ENCODE measurements at places on chromosomes 2 and 18.
A peak's percentile ranks its signal among the peaks of the same experiment; 100 is the strongest.

DNA sequence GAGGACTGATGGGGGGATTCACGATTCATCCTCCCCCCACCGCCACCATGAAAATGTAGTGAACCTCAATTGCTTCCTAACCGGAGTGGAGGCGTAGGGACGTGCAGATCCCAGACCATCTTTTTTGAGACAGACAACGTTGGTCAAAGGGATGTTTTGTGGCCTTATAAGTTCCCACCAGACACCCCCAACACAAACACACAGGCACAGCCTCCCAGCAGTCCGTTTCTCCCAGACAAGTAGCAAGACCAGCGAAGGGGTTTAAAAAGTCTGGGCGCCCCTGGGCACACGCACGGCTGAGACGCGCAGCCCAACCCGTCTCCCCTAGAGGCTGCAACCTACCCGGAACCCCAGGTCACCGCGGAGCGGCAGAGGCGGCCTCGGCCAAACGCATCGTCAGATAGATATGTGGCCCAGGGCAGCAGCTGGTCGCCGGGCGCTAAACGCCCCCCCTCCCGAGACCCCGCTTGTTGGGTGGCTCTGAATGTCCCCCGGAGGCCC, 1.3 kb downstream of the GBX2 start:
- no peak for DNase-seq

DNA sequence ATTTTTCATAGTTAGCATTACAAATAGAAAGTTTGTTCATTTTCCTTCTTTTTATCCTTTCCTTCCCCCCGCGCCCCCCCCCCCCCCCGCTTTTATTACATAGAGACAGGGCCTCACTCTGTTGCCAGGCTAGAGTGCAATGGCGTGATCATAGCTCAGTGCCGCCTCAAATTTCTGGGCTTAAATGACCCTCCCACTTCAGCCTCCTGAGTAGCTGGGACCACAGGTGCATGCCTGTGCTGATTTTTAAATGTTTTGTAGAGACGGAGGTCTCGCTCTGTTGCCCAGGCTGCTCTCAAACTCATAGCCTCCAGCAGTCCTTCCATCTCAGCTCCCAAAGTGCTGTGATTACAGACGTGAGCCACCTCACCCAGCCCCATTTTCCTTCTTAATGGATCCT, 91.2 kb upstream of the ALPP start:
- no peak for DNase-seq

- no peak for DNase-seq
Measured at GRCh38 chr2:20868377-20868776, 45.5 kb upstream of the LDAH start.

- no peak for DNase-seq
Measured at GRCh38 chr18:21254576-21254975, 12.5 kb downstream of the GREB1L start.

DNA sequence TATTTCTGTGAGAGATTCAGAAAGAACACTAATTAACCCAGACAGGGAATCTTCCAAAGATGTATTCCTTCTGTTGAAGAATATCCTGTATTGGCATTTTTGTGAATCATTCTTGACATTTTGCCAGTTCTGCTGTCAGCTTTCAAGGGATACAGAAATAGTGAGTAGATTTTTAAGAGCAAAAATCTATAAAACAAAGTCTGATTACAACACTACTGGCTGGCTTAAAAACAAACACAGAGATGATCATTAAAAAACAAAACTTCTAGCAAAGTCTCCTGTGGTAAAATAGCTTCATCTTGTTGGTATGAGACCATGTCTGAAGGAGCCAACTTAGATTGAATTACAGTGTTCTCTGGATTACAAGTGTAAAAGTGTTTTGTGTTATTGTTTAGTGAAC, 866.3 kb upstream of the KLHL29 start:
- no peak for DNase-seq

DNA sequence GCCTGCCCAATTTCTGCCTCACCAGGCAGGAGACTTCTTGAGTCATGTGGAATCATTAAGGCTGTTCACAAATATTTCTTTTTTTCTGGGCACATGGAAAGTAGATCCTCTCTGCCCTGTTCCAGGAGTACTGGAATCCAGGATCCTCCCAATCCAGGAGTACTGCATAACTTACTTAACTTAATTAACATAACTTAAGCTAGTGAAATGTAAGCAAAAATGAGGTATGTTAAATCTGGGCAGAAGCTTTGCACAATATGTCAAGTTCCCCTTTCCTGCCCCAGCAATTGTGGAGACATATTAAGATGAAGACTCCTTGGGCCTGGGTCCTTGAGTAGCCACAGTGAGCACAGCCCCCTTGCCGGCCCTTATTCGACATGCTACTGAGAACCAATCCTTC, 3.2 kb downstream of the CD207 start:
- no peak for DNase-seq

DNA sequence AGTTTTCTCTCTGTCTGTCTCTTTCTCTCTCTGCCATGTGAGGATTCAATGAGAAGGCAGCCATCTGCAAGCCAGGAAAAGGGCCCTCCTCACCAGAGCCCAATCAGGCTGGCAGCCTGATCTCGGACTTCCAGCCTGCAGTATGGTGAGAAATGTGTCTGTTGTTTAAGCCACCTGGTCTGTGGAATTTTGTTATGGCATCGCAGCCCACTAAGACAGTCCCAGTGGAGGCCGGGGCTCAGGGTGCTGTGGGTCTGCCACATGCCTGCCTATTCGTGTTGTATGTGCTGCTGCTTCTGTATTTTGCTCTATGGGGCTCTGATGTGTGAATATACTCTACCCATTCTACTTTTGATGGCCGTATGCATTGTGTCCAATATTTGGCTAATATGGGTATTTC, 139.0 kb upstream of the HS6ST1 start:
- no peak for DNase-seq

GRCh38 chr2:42087857-42088195, 40.0 kb downstream of the PKDCC start:
- DNase-seq, result no peak

GRCh38 chr18:79644006-79644665, 35.5 kb upstream of the CTDP1 start:
- peak; percentile 81 for DNase-seq

DNA sequence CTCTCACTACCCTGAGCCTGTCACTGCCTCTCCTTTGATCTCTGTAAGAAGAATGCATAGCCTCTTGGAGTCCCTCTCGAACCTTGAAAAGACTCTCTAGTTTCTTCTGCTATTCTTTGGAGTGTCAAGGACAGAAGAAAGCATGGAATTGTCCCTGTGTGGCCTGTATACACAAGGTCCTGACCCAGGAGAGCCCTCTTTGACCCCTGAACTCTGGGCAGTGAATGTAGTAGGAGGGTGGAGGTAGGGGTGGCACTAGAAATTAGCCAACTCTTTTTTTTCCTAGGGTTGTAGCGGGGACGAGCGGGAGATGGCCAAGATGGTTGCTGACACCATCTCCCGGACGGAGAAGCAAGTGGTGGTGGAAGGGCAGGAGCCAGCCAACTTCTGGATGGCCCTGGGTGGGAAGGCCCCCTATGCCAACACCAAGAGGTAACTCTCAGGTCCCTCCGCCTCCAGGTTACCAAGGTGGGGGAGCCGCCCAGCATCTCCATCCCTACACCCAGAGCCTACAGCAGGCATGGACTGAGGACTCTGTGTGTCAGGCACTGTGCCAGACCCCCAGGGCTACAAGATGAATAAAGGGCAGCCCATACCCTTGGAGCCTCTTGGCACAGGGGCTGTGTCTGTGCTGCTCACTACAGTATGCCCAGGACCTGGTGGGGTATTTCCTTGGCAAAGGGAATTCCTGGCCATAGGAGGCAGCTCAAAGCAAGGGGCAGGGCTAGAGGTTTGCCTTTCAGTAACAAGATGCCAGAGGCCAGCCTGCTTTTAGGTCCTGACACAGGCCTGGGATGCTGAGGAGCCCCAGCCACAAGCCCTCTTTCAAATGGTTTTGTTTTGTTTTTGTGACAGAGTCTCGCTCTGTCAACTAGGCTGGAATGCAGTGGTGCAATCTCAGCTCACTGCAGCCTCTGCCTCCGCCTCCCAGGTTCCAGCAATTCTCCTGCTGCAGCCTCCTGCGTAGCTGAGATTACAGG, 16.4 kb downstream of the VIL1 start:
- no peak for DNase-seq

DNA sequence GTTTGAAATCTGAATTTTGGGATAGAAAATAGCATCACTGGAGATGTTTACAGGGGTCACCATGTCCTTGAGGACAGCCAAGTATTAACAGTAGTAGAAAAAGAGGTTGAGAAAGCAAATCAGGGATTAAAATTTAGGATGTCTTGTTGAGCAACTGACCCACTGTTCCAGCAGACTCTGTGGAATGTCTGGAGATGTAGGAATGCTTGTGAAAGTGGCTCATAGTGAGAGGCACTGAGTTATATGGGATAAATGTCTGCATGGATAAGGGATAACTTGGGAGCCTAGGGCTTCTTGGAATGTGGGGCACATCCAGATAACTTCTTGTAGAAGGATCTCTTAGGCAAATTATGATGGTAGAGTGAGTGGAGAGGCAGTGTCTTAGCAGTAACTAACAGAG, 495.0 kb downstream of the TMX3 start:
- DNase-seq, result no peak

DNA sequence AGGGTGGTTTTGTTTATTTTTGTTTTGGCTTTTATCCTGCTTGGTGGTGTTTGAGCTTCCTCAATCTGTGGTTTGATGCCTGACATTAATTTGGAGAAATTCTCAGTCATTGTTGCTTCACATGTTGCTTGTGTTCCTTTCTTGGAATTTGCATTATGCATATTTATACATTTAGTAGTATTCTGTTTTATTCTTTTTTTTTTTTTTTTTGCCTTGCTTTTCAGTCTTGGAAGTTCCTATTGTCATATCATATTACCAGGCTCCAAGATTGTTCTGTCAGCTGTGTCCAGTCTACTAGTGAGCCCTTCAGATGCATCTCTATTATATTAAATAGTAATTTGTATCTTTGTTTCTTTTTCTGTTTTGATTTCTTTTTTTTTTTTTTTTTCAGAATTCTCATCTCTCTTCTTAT, 77.0 kb downstream of the EPC2 start:
- no peak for DNase-seq

DNA sequence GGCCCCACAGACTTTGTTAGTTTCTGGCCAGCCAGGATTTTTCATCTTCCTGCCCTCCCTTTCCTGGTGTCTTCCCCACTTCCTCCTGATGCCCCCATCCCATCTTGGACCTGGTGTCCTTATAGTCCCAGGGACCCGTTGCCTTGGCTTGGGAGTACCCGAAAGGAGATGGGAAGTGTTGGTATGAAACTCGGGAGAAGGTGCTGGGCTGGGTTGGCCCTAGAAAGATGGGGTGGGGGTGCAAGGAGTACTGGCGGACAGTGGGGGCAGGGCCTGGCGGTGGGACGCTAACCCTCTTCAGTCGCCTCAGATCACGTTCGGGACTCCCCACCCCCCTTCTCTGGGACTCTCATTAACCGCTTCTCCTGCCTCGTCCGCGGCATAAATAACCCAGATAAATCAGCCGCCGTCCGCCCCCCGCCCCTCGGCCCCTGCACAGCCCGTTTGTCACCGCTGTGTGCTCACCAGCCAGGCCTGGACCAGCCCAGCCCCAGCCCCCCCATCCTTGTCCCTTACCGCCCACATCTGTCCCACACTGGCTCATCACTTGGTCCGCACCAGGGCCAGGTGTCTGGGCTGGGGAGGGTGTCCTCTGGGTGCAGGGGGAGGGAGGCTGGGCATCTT, 3.7 kb upstream of the ASIC4 start:
- DNase-seq, result no peak

All from natural killer cell (primary cell).